ENCODE measurements at places on chromosomes 5 and 9.

GRCh38 chr9:95819636-95820035 lies 55.9 kb upstream of the ERCC6L2 start:
- no peak for DNase-seq

GRCh38 chr9:36763778-36764177 lies 191.1 kb downstream of the MELK start:
- no peak for DNase-seq

DNA sequence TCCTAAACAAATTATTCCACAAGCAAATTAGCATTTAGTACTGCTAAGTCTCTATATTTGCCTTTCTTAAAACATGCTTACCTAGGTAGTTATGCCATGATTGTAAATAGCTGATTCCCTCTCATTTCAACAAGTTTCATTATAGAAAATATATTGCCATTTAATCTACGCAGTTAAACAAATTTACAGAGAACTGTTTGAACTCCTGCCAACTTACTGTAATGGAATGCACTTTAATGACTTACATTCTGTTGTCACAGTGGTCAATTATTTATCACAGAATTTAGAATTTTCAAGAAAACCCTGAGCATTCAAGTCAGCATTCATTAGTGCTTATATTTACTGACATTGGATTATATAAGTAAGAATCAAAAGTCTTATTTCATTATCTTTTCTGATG lies 19.6 kb downstream of the SLC38A9 start:
- no peak for DNase-seq

- no peak for DNase-seq
These were observed 23.9 kb downstream of the DCP2 start for GRCh38 chr5:113000466-113000865.

DNA sequence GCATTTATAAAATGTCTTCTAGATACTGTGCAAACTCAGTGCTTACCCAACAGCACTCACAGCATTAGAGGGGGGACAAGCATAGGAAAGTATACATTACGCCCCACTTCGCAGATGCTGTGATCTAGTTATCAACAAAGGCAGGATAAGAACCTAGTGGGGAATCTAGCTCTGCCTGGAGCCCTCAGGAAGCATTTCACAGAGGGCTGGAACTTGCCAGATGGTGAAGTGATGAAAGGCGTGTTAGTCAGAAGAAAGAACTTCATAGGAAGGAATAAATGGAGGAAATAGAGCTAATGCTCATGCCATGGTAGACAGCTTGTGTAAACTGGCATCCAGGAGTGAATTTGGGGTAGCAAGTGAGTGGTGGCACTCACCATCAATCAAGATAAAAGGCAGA lies 25.8 kb downstream of the DIRAS2 start:
- no peak for DNase-seq
